ENCODE measurements at places on chromosomes 3 and 15.

DNA sequence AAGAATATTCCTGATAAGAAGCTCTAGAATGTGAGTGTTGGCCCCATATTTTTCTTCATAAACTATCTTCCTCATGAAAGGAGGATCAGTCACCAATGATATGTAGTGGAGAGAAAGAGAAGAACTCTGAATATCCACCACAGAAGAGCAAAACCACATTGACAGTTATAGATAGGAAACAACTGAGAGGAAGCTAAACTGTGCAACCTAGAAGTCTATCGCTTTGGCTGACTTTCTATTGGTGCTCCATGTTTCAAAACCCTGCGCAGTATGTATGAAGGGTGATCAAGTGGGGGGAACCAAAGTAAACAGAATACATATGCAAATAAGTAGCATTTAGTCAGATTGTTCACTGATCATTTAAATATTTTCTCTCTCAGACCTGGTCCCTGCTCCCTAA lies 41.0 kb upstream of the ZNF280D start:
- DNase-seq, result no peak

- no peak for DNase-seq
Measured at GRCh38 chr3:99579965-99580364, 58.4 kb upstream of the COL8A1 start.

DNA sequence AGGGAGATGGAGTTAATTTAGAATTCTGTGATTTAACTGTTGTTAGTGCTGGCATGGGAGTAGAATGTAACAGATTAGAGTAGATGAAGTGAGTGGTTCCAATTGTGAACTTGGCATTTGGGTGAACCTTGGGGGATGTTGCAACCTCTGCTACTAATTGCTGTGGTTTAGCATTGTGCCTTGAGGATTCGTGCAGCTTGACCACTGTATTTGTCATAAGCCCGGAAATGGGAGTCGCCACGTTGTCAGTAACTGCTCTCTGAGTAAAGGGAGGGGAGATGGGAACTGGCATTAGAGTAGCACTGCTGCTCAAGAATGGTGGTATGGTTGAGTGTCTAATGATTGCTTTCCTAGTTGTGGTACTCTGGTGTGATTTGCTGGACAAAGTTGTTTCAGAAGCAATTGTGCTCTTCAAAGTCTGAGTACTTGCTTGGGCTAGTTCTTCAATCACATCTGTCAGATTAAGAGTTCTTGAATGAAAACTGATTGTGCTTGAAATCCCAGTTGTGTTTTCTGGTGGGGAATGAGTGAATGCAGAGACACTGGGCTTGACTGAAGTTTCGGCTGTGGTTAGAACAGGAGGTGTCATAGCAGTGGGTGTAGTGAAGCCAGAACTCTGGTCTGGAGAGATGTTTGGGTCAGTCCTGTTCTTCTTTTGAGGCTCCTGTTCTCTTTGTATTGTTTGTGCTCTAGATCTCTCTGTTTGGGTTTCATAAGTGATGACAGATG lies 15.4 kb downstream of the IGSF10 start:
- DNase-seq, result no peak

GRCh38 chr3:69740103-69741021 lies 1.1 kb downstream of the MITF start:
- DNase-seq, result no peak

DNA sequence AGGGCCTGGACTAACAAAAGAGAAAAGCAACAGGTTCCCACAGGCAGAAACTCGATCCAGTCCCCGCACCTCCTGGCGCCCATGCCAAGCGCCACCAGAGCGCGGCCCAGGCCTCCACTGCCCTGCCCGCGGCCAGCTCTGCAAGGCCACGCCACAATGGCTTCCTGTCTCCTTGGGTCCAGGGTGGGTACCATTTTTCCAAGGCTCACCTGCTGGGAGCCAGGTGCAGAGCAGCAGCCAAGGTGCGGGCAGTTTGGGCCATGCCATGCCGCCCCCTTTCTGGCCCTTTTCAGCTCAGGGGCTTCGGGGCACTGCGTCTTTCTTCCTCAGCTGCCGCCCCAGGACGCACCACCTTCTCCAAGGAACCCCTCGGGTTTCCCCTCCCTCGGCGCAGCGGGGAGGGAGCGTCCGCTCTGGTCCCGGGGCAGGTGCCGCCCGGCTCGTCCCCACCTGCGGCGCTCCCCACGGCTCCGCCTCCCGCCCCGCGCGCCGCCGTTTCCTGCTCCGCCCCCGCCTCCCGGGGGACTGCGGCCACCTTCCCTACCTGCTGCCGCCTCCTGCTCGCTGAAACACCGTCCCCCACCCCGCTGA lies at the start of gene ILDR1:
ILDR1 (minus strand) TSS at position 437 of the 591 bp plus-strand sequence; CDS start at position 267, 170 bp downstream.
- no peak for DNase-seq

Data from activated CD4-positive, alpha-beta T cell treated with anti-CD3 and anti-CD28 coated beads for 24 hours (primary cell).